ENCODE measurements at places on chromosomes 7 and 10.

DNA sequence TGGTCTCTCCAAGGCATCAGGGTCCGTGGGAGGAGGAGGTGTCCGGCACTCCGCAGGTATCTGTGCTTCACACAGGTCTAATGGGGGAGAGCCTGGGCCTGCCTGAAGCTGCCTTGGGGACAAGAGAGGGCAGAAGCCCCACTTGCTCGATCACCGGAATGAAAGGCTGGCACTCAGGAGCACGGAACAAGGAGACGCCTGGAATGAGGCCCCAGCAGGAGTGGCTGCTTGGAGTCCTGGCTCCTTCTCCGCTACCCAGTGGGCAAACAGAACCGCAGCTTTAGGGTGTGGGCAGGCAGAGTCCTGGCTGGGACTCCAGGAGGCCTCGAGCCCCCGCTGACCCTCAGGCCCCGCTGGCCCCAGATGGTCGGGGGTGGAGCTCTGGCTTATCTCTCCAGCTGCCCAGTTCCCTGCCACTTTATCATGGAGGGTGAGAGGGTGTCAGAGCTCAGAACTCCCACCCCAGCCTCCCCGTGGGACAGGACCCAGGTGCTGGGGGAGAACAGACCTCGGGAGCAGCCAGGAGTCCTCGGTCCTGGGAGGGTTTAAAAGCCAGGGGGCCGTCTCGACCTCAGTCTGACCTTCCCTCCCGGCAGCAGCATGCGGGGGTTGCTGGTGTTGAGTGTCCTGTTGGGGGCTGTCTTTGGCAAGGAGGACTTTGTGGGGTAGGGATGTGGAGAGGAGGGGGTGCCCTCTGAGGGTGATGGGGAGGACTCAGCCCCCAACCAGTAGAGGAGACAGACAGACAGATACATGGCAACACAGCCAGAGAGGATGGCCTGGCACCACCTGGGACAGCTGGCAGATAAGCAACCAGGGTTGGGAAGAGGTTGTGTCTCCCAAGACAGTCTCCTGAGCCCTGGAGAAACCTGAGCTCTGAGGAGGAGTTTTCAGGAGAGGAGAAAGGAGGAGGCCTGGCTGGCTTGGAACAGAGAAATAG is at the start of gene CPA1:
TSS of gene CPA1 (plus strand) at position 574 of the 940 bp plus-strand sequence. CDS start at position 601, 27 bp downstream.
- no peak for DNase-seq

- no peak for DNase-seq
Measured at GRCh38 chr7:32316839-32317238, 173.3 kb downstream of the LSM5 start.

- no peak for DNase-seq
Measured at GRCh38 chr10:113618338-113618737, 45.5 kb downstream of the NRAP start.

- no peak for DNase-seq
Measured at GRCh38 chr7:3568516-3568915, 267.5 kb downstream of the SDK1 start.

DNA sequence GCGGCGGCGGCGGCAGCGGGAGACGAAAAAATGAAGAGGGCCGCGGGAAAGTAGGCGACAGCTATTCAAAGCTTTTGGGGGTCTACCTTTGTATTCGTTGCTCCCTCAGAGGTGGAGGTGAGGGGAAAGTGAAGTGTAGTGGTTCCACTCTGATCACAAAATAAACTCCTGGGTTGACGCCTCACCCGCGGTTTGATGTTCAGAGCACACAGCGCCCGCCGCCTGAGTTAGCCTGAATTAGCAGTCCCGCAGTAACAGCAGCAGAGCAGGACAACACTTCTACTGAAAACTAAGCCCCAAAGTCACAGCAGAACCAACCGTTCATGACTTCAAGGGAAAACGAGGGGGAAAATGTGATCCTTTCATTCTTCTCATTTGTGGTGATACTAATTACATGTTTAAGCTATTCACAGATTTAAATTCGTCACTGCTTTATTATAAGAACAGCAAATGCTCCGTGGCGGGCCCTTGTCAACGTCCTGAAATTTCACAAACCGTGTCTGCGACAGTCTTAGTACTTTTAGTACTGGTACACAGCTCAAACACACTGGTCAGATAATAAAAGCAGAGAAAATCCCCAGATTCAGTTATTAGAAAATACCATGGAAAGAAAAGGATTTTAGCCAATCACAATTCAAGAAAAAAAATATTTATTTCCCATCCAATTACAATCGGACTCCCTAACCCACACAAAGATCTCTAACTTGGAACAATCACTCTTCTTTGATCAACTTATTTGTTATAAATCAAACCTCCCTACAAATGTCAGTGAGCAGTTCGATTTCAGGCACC is 563 bp upstream of the JMJD1C start:
- no peak for DNase-seq

DNA sequence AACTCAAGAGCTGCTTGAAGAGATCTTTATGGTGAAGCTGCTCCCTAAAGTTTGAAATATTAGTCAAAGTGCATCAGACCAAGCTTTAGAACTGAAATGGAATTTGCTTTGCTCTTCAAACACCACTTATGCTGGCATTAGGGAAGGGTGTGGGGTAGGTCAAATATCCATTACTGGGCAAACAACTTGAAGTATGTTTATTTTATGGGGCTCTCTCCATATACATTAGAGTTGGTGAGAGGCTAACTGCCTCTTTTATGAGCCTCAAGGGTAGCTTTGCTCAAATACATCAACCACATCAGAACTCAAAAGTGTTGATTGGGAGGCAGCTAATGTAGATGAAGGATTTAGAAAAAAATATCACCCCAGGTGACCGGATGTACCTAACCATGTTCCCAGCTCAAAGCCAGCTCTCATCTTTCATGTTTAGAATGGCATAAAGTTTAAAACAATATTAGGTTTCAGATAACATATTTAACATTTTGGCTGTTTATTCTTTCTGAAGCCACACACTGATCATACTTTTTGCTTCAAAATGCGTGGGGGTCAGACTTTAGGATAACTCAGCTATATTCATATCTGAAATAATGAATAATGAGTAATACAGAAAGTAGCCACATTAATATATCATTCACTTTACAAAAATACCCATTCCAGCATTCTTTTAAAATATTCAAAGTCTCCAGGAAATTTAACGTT is 318.6 kb downstream of the PTEN start:
- DNase-seq, result no peak

- DNase-seq, result no peak
Measured at GRCh38 chr7:107592361-107593024, 12.4 kb downstream of the BCAP29 start.

DNA sequence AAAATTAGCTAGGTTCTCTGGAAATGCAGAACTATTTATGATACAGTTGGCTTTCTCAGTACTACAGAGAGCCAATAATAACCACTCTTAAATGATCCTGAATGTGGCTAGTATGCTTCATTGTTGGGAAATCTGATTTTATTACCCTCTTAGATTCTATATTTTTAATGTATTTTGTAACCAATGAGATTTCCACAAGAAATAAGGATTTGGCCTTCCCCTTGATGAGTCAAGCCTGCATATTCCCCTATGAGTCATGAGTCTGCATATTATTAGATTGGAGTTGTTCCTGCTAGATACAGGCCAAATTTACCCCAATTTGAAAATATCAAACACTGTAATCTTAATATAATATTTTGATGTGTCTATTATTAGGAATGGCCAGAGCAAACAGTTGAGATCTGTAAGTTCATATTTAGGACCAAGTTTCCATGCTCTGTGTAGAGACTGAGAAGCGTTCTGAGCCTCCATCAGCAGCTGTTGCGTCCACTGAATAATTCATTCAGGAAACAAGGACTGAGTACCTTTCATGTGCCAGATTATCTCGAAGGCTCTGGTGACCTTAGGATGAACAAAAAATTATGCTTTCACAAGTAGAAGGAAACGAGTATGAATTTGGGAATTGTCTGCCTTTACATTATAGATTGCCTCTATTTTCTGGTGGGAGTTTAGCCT is 793.4 kb downstream of the NRG3 start:
- no peak for DNase-seq

- peak; percentile 18 for DNase-seq
Measured at GRCh38 chr10:26479766-26480492, 41.8 kb downstream of the APBB1IP start.

- DNase-seq, result no peak
Measured at GRCh38 chr7:84412161-84412969, 217.8 kb upstream of the SEMA3A start.

DNA sequence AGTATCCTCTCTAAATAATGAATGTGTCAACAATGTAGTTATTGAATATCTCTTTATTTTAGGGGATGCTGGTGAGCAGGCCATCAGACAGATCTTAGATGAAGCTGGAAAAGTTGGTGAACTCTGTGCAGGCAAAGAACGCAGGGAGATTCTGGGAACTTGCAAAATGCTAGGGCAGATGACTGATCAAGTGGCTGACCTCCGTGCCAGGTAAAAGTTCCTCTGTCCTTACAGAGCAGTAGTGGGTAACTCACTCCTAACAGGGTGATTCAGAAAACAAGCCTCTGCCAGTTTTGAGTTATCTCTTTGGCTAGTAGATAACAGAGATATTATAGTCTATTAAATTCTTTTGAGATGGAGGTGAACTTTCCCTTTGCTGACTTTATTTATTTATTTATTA is 67.3 kb downstream of the AP3M1 start:
- no peak for DNase-seq
